Large intestine (tissue), 12 donors: ENCODE measurements at places on chromosomes 4 and X.
A peak's percentile ranks its signal among the peaks of the same experiment; 100 is the strongest.

GRCh38 chr4:17589355-17589754 lies 12.4 kb downstream of the LAP3 start:
- peak; percentile 70 for DNase-seq

- no peak for DNase-seq
Observed at GRCh38 chr4:34572026-34572425, 1672.3 kb downstream of the ARAP2 start.

GRCh38 chr4:120773641-120774040 lies 148.9 kb downstream of the PRDM5 start:
- no peak for DNase-seq

GRCh38 chrX:113305496-113305895 lies 464.9 kb upstream of the AMOT start:
- no peak for DNase-seq

DNA sequence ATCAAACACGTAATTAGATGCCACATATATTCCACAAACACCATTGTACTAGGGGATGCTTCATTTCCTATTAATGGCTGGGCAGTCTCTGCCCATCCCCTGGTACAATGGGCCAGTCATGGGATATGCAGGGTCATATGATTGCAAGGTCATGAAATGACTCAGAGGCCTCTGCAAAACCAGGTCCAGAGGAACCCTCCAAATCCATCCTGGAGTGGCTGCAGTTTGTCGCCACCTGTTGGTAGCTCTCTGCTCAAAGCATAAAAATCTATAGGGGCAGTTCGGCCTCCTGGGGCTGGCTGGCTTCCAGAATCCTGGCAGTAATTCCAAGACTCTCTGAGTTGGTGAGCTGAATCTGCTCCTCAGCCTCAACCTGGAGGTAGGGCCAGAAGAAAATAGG lies 22.9 kb upstream of the PUDP start:
- no peak for DNase-seq

DNA sequence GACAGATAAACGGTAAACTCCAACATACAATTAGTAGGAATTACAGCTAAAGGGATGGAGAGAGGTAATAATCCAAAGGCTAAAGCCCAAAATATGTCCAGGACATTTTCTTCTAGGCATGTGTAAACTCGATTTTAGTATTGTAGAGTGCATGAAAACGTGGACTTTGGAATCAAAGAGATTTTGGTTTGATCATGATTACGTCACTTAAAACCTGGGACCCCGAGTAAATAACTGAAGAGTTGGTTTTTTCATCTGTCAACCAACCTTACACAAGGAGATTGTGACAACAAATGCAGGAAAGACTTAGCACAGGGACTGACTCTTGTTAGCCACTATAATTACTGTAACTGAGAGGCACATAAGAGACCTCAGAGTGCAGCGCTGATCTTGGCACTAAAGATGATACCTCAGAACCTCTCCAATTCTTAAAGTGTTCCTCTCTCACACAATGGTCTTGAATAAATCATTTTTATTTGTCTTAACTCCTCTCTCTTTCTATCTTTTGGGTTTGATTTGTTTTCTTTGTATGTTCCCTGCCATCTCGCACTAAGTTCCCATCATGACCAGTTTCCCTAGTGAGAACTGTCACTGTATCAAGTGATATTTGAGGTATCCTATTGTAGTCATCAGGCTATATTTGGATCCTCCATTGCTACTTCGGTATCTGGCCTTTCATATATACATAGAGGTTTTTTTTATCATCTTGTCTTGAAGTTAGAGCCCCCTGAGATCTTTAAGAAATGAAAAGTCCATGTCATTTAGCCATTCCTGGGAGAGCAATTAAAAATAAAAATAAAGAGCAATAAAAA lies 32.2 kb upstream of the MSL3 start:
- DNase-seq, result no peak

- no peak for DNase-seq
Observed at GRCh38 chrX:70444946-70445656, 466 bp downstream of the DLG3 start.

- no peak for DNase-seq
Observed at GRCh38 chrX:137654481-137654880, 88.6 kb downstream of the ZIC3 start.

DNA sequence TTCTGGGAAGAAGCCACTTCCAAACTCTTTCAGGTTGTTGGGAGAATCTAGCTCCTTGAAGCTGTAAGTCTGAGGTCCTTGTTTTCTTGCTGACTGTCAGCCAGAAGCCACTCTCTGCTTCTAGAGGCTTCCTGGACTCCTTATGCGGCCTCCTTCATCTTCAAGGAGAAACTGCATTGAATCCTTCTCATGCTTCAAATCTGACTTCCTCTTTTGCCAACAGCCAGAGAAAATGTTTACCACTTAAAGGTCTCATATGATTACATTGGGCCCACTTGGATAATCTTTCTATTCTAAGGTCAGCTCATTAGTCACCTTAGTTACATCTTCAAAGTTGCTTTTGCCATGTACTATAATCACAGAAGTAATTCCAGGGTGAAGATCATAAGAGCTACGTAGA lies 327.0 kb downstream of the HNRNPD start:
- DNase-seq, result no peak

GRCh38 chrX:7233580-7234406 lies 85.8 kb upstream of the PUDP start:
- DNase-seq, result no peak

- no peak for DNase-seq
Observed at GRCh38 chrX:3271834-3272186, 74.6 kb downstream of the MXRA5 start.

DNA sequence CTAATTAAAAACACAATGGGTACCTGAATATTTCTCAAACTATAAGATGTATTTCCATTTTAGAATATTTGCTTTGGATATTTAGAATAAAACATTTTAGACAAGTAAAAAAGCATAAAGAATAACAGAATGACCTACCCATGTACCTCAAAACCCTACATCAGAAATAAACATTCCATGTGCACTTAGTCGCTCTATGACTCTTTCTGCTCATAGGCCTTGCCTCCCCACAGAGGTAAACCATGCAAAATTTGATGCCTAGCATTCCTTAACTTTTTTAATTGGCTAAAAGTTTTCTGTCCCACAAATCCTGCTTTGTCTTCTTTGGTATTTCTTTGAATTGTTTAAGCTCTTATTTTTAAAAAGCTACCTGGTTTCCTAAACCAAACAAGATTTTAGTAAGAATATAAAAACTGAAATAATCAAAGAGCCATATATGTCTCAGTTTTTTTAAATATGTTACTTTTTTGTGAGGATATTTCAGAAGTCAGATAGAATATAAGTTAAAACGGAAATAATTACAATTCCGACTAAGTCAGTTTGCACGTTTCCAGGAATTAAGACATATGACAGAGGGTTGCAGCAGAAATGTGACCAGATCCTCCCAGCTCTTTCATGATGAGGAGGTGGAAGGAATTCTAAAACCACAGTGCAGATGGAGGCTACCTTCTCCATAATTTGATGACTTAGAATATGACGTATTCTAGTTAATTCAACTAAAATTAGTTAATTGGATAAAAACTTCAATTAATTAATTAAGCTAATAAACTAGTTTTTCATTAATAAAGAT lies 102.5 kb downstream of the FIP1L1 start:
- DNase-seq, result no peak

GRCh38 chrX:48086082-48086481 lies 14.6 kb upstream of the ZNF630 start:
- DNase-seq, result peak; percentile 31

DNA sequence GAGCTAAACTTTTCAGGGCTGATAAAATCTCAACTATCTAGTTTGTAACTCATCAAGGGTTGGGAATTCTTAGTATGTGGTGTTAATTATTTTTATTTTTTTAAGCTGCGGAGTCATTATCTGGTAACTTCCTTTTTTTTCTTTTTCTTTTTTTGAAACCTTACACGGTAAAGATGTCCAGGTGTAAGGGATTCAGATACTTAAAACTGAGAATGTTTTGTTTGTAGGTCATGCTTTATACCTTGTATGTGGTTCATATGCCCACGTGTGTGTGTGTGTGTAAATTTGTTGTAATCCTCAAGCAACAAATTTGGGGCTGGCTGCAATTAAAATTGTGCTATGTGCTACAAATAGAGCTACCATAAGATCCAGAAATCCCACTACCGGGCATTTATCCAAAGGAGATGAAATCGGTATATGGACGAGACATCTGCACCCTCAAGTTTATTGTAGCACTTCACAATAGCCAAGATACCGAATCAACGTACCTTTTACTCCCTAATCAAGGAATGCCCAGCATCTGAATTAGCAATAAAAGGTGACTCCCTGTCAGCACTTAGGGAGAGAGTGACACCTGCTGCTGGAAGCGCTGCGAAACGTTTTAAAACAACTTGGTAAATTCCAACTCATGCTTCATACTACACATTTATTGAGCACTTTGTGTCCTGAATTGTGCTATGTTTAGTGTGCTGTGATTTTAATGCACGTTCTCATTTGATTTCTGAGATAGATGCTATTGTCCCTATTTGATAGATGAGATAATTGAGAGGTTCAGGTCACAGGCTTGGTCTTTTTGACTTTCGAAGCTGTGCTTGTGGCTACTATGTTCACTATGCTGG lies 16.1 kb downstream of the MSMO1 start:
- DNase-seq, result no peak
